ENCODE measurements at places on chromosomes 11 and 22. TPM values are rescaled to one million over a fixed set of nuclear protein-coding genes. Genes with fewer than 3 reads are reported as not detected.

GRCh38 chr22:43479301-43479950 is 67.6 kb downstream of the MPPED1 start:
- no peak for DNase-seq

DNA sequence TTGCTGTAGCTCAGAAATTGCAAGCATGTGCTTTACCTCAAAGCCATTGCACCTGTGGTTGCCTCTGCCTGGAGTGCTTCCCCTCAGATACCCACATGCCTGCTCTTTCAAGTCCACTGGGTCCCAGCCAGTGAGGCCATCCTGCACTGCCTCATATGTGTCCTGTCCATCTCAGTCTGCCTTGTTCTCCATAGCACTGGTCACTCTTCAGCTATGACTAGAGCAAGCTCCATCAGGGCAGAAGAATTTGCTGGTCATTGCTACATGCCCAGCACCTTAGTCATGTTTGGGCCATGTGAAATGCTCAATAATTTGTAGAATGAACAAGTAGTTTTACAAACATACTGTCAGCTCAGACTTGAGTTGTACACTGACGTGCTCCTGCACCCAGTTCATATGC is 64.4 kb upstream of the HORMAD2 start:
- peak; percentile 2 for DNase-seq

DNA sequence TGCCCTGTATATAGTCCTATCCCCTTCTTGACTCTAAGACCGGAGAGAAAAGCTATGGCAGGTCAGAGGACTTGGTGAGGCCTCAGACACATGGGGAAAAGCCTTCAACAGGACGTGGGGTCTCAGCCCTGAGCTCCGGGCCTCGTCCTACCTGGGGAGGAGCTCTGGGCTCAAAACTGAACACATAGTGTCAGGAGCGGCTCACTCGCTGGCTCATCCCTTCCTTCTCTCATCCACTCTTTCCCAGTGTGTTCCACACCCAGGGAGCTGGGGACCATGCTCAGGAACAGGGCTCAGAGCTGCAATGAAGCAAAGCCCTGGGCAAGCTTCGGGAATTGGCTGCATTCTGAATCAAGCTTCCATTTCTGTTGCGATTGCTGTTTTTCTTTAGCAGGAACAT is 14.5 kb downstream of the ADAMTS15 start:
- DNase-seq: no peak

DNA sequence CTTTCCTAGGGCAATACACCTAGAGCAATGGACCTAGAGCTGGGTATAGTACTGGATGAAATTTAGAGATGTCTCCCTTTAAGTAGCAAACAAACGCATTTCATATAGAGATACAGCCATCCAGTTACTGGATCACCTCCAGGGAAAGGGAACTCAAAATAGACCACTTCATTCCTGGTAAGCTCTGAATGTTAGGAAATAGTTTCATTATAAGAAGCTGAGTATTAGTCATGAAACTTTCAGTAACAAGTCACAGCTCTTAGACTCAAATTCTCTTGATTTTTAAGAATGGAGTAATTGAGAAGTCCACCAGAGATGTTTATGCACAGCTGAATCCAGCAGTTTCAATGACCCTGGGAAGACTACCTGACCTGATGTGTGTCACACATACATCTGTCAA is 221.9 kb downstream of the FAM76B start:
- DNase-seq: no peak

- no peak for DNase-seq
Observed at GRCh38 chr11:81579339-81579738, 1154.3 kb downstream of the FAM181B start.

DNA sequence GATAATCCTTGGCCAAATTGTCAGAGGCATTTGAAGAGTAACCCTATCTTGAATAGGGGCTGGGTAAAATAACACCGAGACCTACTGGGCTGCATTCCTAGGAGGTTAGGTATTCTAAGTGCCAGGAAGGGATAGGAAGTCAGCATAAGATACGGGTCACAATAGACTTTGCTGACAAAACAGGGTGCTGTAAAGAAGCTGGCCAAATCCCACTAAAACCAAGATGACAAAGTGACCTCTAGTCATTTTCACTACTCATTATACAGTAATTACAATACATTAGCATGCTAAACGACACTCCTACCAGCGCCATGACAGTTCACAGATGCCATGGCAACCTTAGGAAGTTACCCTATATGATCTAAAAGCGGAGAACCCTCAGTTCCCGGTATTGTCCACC is 964 bp upstream of the REXO2 start:
- no peak for DNase-seq

- peak; percentile 9 for DNase-seq
Observed at GRCh38 chr11:57131080-57131790, 50.5 kb upstream of the LRRC55 start.

DNA sequence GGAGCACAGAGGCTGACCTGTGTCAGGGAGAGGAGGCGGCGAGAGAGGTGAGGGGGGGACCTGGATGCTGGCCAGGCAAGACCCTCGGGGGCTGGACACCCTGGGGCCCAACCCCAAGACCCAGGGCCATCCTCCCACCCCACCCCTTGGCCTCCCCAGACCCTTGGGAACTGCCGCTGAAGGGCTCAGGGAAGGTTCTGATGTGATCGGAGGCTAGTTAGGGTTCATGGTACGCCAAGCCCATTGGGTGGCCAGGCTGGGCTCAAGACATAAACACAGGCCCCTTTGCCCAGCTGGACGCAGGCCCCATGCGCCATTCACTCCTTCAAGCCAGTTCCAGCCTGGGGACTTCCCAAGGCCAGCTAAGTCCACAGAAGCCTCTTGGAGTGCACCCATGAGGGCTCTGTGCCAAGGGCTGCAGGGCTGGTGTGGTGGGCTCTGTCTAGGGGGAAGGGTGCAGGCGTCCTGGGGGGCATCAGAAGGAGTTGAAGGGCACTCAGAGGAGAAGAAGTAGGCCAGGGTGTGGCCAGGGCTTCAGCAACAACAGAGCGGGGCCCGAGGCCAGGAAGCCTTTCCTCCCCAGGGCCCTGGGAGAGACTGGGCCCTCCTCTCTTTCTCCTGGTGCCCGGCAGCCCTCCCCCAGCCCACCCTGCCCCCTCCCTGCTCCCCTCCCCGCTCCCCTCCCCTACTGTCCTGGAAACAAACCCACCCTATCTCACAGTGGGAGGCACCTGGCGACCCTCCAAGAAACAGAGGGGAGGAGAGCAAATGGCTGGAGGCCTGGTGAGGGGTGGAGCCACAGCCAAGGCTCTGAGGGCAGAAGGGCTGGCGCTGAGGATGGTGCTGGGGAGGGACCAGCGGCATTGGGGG is 12.9 kb downstream of the TSPAN32 start:
- DNase-seq: peak; percentile 96

- DNase-seq: peak; percentile 22
Observed at GRCh38 chr11:115659061-115659963, 155.1 kb upstream of the CADM1 start.

GRCh38 chr11:36008584-36008983 is 64.7 kb downstream of the LDLRAD3 start:
- no peak for DNase-seq

The MEI1 gene
- not detected for total RNA-seq

The RGL4 gene
- not detected for total RNA-seq

The TNNT3 gene
- not detected for total RNA-seq

The SLC22A9 gene
- not detected for total RNA-seq

The SLC16A8 gene
- total RNA-seq: not detected
